ENCODE measurements at places on chromosomes 11 and 22.
A peak's percentile ranks its signal among the peaks of the same experiment; 100 is the strongest.

DNA sequence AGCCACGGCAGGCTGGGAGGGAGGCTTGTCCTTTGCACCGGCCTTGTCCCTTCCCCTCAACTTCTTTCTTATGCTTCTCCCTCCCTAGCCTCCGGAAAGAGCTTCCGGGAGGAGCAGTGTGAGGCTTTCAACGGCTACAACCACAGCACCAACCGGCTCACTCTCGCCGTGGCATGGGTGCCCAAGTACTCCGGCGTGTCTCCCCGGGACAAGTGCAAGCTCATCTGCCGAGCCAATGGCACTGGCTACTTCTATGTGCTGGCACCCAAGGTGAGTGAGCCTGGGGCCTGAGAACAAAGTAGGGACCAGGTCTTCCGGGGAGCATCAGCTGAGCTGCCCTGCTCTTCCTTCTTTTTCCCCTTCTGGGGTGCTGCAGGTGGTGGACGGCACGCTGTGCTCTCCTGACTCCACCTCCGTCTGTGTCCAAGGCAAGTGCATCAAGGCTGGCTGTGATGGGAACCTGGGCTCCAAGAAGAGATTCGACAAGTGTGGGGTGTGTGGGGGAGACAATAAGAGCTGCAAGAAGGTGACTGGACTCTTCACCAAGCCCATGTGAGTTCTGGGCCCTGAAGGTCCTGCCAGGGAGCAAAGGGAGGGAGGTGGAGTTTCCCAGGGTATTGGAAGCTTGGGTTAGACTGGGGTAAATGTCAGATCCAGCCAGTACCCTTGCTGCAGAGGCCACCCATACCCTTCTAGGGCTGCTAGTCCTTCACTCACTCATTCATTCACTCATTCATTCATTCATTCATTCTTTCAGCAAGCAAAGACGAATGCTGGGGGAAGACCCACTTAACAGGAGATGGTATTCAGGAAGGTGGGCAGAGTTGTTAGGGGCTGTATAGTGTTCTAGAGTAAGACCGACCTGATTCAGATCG is 22.6 kb downstream of the ADAMTS15 start:
- no peak for DNase-seq

GRCh38 chr22:38981005-38981991 is 849 bp upstream of the APOBEC3B start:
- DNase-seq = peak; percentile 39

DNA sequence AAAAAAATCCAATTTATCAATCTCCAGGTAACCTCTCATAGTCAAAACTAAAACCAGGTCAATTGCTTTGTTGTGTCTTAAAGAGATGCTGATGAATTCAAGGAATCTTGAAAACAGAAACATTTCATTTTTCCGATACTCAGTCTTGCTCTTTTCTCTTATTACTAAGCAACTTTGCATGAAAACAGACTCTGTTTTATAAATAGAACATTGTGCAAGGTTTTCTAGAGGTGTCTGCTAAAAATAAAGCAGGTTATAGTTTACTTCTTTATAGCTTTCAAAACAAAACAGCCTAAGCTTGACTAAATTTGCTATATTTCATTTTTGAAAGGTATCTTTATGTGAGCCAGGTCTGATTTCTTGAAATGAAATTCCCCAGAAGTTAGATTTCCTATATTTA is 109.3 kb downstream of the ARL14EP start:
- no peak for DNase-seq

GRCh38 chr11:121649798-121650197 is 197.0 kb upstream of the SORL1-AS1 start:
- no peak for DNase-seq

GRCh38 chr11:1399386-1400316 is 9.9 kb downstream of the BRSK2 start:
- DNase-seq = no peak

DNA sequence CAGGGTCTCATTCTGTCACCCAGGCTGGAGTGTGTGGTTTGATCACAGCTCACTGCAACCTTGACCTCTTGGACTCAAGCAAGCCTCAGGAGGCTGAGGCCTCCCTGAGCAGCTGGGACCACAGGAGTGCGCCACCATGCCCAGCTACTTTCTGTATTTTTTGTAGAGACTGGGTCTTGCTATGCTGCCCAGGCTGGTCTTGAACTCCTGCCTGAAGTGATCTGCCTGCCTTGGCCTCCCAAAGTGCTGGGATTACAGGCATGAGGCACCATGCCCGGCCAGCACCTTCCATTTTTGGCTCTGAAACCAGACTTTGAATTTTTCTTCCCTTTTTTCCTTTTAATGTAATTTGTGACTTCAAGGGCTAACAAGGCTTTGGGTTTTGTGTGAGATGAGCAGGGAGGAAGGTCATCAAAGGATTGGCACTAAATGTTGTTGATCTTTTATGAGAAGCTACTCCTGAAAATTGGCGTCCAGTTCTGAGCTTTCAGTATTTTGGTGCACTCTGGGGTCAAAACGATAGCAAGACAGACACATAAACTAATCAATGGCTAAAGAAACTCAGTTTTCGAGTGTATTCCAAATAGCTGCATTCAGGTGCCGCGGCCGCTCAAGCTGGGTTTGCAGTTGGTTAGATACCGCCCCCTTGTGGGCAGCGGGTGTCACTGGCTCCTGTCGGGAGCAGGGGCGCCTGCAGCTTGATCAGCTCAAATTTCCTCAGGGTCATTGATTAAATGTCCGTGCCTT is 51.9 kb upstream of the CLMP start:
- DNase-seq = peak; percentile 73

- DNase-seq = peak; percentile 54
These were observed 16.8 kb upstream of the IGLL5 start for GRCh38 chr22:22870577-22871404.

GRCh38 chr22:49944399-49944891 is 16.1 kb upstream of the PIM3 start:
- peak; percentile 42 for DNase-seq

DNA sequence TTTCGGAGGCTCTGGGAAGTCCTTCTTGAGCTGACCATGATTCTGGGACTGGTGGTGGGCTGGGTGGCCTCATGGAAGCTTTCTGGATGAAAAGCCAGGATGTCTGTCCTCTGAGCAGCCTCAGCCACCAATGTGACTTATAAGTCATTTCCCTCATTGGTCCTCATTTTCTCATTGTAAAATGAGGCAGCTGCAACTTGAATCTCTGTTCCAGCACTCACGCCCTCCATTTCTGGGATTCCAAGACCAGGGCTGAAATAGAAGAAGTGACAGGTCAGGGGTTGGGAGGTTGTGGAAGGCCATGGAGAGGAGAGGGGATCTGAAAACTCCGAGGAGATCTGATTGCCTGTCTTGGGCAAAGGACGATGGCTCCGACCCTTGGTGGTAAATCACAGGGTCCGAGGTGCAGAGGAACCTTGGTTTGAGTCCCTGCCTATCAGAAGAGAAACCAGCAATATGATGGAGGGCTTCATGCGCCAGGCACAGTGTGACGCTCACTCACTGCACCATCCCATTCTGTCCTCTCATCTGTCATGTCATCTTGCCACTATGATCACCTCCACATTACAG is 38.3 kb downstream of the TSPAN18 start:
- DNase-seq = no peak

Measured in B cell (primary cell).